ENCODE measurements at places on chromosomes 2 and 18. TPM values are rescaled to one million over a fixed set of nuclear protein-coding genes. Genes with fewer than 3 reads are reported as not detected.

DNA sequence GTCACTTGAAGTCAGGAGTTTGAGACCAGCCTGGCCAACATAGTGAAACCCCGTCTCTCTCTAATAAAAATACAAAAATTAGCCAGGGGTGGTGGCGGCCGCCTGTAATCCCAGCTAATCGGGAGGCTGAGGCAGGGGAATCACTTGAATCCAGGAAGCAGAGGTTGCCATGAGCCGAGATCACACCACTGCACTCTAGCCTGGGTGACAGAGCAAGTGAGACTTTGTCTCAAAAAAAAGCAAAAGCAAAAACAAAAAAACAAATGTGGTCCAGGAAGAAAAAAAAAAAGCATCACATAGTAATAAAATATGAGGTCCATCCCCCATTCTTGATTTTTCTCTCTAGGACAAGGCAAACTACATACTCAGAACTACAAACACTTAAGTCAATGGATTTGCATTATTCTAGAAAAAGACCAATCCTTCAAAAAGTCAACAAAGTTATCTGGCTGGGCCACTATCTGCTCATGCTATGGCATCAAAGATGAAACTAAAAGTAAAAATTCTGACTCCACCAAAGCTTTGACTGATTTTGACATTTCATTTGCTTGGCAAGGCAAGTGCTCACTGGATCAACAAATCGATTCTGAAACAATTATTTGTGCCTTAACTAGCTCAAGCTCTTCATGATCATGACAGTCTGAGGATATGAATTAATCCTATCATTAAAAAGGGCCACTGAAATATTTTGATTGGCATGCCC lies 28.4 kb downstream of the MEX3C start:
- H3K27ac ChIP-seq, result no peak overlapping the region
- no peaks in the 10 kb centered on the region for H3K27me3 ChIP-seq
- no peaks in the 10 kb centered on the region for H3K4me1 ChIP-seq
- no peaks in the 10 kb centered on the region for H3K36me3 ChIP-seq

- H3K4me3 ChIP-seq, result no peak overlapping the region
- H3K27ac ChIP-seq, result no peak overlapping the region
- H3K4me1 ChIP-seq, result no peaks in the 10 kb centered on the region
- no peaks in the 10 kb centered on the region for H3K27me3 ChIP-seq
- no peak for DNase-seq
Measured at GRCh38 chr2:65532937-65533336, 100.5 kb upstream of the SPRED2 start.

DNA sequence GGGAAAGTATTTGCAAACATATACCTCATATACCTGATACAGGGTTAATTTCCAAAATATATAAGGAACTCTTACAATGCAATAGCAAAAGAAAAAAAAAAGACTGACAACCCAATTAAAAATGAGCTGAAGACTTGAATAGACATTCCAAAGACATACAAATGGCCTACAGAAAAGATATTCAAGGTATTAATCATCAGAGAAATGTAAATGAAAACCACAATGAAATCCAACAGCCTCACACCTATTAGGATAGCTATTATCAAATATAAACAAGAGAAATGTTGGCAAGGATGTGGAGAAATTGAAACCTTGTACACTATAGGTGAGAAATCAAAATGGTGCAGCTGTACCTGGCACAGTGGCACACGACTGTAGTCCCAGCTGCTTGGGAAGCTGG lies 25.7 kb downstream of the NR4A2 start:
- DNase-seq, result no peak
- H3K36me3 ChIP-seq, result no peaks in the 10 kb centered on the region

DNA sequence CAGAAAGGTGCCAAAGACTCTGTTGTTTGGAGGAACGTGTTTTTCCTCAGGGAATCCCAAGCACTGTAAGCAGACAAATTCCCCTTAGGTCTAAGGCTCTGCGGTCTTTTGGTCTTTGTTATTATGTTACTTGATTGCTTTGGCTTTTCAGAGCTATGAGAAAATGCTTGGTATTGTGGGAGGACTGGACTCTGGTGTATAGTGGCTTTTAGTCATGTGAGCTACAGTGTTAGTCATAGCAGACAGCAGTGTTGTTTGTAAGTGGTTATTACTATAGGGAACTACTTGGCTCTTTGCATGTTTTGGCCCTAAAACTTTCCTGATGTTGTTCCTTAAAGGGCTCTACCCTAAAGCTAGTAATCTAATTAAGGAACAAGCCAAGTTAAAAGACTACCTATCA lies 956.2 kb upstream of the LRATD1 start:
- H3K36me3 ChIP-seq, result no peaks in the 10 kb centered on the region
- DNase-seq, result no peak
- H3K27me3 ChIP-seq, result no peaks in the 10 kb centered on the region
- no peaks in the 10 kb centered on the region for H3K4me1 ChIP-seq

DNA sequence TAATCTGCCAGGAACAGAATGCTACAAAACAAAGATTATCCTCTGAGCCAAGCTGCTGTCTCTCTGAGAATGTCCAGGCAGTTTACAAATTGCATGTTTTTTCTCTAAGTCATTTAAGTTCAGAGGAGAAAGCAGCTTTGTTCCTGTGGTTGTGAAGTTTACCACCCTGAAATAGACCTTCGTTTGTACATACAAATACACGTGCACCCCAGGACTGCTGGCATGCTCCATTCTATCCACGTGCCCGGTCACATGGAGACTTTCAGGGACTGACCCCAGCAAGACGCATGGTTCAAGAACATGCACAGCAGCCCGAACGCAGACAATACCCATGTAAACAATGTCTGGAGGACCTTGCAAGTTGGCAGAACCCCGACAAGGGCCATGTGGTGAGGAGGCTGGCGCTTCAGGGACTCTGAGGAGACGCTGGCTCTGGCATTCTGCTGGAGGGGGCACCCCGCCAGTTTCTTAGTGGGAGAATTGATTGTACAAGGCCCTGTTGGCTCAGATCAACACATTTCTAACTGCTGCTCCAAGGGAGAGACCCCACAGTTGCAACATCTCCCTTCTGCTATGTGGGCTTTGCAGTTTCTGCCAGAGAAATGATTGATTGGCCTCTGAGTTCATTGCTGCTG lies 33.3 kb downstream of the FAM178B start:
- H3K27me3 ChIP-seq, result no peaks in the 10 kb centered on the region
- no peak overlapping the region for H3K4me3 ChIP-seq
- H3K4me1 ChIP-seq, result no peaks in the 10 kb centered on the region
- H3K27ac ChIP-seq, result no peak overlapping the region

GRCh38 chr18:77023102-77023782 lies 109.3 kb downstream of the MBP start:
- no peaks in the 10 kb centered on the region for H3K27me3 ChIP-seq
- H3K36me3 ChIP-seq, result no peaks in the 10 kb centered on the region
- no peaks in the 10 kb centered on the region for H3K4me1 ChIP-seq
- no peak overlapping the region for H3K4me3 ChIP-seq

GRCh38 chr2:189763908-189764661 lies 1.5 kb upstream of the OSGEPL1 start:
- H3K4me1 ChIP-seq, result peaks cover 9% of the 10 kb centered on the region
- H3K4me3 ChIP-seq, result no peak overlapping the region
- H3K27me3 ChIP-seq, result no peaks in the 10 kb centered on the region
- no peak overlapping the region for H3K27ac ChIP-seq

DNA sequence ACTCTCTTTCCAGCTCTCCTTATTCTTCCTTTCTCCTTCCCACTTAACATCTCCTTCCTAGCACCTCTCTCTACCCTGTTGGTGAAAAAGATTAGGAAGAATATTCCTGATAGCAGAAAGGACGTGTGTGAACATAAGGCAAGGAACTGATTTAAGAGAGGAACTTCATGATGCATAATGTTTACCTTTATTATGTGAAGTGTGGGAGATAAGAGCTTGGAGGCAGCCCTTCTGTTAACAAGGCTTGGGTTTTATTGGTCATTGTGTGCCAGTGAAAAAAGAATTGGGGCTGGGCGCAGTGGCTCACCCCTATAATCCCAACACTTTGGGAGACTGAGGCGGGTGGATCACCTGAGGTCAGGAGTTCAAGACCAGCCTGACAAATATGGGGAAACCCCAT lies 34.4 kb downstream of the KCNJ13 start:
- no peak for DNase-seq
- no peak overlapping the region for H3K4me3 ChIP-seq
- H3K27me3 ChIP-seq, result no peaks in the 10 kb centered on the region
- H3K4me1 ChIP-seq, result peaks cover 7% of the 10 kb centered on the region
- no peak overlapping the region for H3K27ac ChIP-seq

- no peak overlapping the region for H3K4me3 ChIP-seq
- DNase-seq, result no peak
- H3K36me3 ChIP-seq, result no peaks in the 10 kb centered on the region
- no peaks in the 10 kb centered on the region for H3K4me1 ChIP-seq
Measured at GRCh38 chr2:219702796-219703545, 75.5 kb downstream of the SLC4A3 start.

The XDH gene
- 1.3 TPM for total RNA-seq

The MATN3 gene
- 0.40 TPM for total RNA-seq

The SPDYA gene
- 0.51 TPM for total RNA-seq

All from pancreas (tissue), 10 donors.